Activated gamma-delta T cell treated with Interleukin-2 at 50 U/mL for 16 hours (primary cell): ENCODE measurements at places on chromosomes 4 and X.

GRCh38 chr4:174563399-174563798, 41.1 kb upstream of the HPGD start:
- DNase-seq = no peak

GRCh38 chr4:5952286-5952974, 59.5 kb upstream of the CRMP1 start:
- DNase-seq = no peak

- no peak for DNase-seq
These were observed 24.9 kb upstream of the C1QTNF7 start for GRCh38 chr4:15402974-15403373.

DNA sequence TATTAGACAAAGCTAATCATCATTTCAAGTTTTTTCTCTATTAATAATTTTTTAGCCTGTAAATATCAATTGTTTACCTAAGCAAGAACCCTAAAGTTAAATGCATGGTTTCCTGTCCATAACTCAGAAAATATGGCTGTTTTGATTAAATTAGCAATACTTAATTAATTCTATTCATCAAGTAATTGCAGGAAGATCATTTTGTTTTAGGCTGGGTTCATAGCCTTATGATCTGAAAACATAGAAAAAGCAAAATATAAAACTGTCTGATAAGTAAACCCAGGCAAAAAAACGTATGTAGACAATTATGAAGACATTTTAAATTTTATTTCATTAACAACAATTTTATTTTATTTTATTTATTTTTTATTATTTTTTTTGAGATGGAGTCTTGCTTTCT, 219.1 kb downstream of the EVC2 start:
- no peak for DNase-seq
